ENCODE measurements at places on chromosomes 2 and 18.

GRCh38 chr2:120300385-120300784 lies 45.6 kb upstream of the INHBB start:
- no peak for DNase-seq

DNA sequence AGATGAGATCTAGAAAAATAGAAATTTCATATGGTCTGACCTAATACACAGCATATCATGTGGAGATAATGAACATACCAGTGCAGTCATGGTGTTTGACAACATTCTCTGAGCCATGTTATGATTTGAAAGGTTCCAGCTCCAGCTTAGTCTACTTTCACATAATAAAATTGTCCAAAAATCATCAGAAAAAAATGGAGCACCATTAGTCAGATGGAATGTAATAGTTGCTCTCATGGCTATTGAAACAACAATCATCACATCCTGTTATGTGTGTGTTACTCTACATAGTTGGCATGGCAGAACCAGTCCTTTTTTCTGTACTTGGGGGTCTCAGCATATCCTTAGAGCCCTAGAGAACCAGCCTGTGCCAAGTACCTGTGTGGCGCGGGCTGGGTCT lies 678.9 kb upstream of the FANCL start:
- no peak for DNase-seq

GRCh38 chr2:4090668-4091630 lies 387.6 kb downstream of the DCDC2C start:
- DNase-seq = no peak

DNA sequence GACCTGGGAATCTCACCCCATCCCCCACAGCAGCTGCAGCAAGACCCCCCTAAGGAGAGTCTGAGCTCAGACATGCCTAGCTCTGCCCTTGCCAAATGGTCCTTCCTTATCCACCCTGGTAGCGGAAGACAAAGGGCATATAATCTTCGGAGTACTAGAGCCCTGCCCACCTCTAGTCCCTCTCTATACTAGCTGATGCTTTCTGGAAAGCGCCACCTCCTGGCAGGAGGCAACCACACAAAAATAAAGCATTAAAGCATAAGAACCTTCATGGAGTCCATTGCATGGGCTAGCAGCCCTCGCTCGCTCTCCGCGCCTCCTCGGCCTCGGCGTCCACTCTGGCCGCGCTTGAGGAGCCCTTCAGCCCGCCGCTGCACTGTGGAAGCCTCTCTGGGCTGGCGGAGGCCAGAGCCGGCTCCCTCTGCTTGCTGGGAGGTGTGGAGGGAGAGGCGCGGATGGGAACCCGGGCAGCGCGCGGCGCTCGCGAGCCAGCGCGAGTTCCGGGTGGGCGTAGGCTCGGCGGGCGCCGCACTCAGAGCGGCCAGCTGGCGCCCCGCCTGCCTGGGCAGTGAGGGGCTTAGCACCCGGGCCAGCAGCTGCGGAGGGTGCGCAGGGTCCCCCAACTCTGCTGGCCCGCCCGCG lies 941.2 kb downstream of the SUCLG1 start:
- DNase-seq = no peak

DNA sequence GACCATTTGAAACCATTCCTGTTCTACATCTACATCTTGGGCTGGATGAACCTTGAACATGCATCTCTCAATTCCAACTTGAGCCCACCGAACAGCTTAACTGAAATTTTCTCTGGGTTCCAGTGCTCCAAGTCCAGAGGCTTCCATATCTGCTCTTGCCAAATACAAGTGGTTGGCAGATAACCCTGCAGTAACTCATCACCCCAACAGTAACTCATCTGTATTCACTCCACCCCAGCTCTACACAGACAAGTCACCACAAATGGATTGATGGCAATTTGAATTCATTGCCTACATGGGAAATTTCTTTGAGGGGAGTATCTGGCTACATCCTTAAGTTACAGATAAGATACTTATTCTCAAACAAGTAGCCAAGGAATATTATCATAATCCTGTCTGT lies 502.4 kb upstream of the TNP1 start:
- DNase-seq = no peak

DNA sequence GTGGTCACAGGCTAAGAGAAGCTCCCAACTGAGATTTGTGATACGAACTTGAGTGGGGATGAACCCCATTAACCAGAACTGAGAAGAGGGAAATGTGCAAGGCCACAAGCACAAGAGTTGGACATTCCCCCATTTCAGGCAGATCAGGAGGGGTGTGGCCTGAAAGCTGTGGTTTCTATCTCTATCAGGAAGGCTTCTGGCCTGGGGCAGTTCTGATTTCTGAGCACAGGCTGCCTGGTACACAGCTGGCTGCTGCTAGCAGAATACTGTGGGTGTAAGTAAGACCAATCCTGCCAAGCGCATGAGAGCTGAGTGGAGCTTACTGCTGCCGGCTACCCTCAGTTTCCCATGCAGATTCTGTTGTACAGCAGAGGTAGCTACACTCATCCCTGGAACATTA lies 484.6 kb downstream of the SATB2 start:
- no peak for DNase-seq

- no peak for DNase-seq
Measured at GRCh38 chr2:8598295-8599165, 83.3 kb upstream of the ID2 start.

DNA sequence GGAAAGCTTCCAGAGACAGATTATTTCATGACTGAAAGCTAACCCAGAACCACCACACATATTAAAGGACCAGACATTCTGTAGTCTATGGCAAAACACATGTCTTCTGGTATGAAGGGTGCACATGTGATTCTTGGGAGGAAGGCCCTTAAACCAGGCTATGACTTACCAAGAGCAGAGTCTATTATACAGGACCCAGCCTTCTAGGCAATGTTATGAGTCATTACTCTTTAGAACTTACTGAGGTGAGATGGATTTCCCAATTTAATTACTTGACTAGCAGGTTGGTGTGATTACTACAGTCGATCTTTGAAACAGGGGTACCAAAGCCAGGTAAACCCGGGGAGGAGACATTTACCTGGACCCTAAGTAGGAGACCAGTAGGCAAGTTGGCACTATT lies 350.8 kb downstream of the TRIB2 start:
- no peak for DNase-seq

GRCh38 chr18:53756610-53756972 lies 467.9 kb downstream of the MBD2 start:
- DNase-seq = no peak

DNA sequence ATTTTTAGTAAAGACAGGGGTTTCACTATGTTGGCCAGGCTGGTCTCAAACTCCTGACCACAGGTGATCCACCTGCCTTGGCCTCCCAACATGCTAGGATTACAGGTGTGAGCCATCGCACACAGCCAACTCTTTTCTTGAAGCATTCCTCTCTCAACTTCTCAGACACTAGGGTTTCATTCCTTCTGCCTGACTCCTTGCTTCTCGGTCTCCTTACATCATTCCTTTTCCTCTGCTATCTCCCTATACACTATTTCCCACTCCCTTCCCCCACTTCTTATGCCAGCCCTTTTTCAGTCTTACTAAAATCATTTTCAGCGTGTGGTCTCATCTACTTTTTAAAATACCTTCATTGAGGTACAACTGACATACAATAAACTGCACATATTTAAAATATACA lies 6.1 kb downstream of the SOS1 start:
- DNase-seq = no peak

- DNase-seq = no peak
Measured at GRCh38 chr2:239978411-239978810, 46.7 kb downstream of the NDUFA10 start.

GRCh38 chr2:232593982-232594381 lies 39.4 kb upstream of the EFHD1 start:
- DNase-seq = no peak

- DNase-seq = no peak
Measured at GRCh38 chr18:22591222-22591621, 173.5 kb upstream of the CTAGE1 start.

DNA sequence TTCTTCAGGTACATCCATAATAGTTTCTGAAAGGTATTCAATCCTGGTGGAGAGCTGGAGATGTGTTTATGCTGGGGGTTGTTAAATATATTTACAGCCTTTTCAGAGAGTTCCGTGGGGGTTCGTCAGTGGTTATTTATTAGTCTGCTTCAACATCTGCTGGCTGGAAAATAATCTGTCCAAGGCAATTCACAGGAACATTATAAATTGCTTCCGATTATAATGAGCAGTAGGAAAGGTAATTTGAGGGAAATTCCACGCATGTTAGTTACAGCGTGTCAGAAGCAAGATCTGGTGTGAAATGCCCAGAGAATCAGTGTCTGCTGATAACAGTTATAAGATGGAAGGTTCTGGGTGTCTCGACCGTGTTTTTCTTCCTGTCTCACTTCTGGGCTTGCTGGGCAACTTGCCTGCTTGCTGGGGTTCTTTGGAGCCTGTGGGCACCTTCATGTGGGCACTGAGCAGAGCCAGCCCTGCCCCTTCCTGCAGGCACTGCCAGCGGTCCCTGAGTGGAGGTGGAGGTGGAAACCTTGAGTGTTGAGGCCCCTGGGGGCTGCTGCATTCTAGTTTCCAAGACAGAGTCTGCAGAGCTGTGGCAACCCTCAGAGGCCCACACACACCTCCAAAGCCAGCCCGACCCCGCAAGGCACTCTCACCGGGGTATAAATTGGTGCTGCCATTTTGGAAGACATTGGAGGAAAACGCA lies 185.7 kb downstream of the FAM210A start:
- peak; percentile 19 for DNase-seq

- no peak for DNase-seq
Measured at GRCh38 chr2:144156736-144157640, 362.9 kb downstream of the ZEB2 start.

- DNase-seq = no peak
Measured at GRCh38 chr2:12001621-12002020, 255.2 kb downstream of the LPIN1 start.

GRCh38 chr2:102801098-102801718 lies 39.4 kb downstream of the TMEM182 start:
- no peak for DNase-seq

DNA sequence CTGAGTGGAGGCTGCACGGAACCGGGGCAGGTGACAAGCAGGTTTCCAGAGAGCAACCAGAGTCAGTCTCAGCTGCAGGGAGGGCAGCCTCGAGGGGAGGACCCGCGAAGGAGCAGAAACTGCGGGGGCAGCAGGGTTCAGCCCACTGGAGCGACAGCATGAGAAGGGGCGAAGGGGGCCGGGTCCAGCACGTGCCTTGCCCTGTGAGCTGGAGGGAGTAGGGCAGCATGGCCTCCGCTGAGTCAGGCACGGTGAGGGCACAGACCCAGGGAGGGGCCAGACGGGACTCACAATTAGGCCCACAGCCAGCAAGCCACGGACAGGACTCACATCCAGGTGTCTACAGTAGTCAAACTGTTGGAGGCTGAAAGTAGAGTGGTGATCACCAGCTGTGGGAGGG lies 22.7 kb upstream of the ATP9B start:
- DNase-seq = no peak

DNA sequence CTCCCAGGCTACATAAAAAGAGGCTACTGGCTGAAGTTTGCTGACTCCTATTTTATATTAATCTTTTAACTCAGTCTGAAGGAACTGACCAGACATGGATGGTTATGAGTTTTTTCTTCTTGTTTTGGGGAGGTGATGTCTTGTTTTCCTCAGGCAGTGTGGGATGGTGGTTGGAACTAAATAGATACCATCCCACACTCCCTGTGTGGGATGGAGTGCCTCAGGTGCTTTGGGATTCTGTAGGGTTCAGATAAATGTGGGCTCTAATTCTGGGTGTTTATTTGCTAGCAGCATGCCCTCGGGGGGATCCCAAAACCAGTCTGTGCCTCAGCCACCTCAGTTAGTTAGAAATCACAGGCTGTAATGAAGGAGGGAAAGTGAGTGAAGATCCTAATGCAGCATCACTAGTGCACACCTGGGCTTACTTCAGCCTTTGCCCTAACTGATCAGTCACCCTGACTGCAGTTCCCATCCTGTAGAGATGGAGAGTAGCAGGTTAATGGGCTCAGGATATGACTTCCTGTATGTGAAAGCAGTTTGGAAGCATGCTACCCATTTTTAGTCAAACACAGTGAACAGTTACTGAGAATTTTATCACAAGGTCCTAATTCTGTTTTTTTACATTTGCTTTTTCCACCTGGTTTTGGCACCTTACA lies 132.2 kb downstream of the SPTBN1 start:
- DNase-seq = no peak

DNA sequence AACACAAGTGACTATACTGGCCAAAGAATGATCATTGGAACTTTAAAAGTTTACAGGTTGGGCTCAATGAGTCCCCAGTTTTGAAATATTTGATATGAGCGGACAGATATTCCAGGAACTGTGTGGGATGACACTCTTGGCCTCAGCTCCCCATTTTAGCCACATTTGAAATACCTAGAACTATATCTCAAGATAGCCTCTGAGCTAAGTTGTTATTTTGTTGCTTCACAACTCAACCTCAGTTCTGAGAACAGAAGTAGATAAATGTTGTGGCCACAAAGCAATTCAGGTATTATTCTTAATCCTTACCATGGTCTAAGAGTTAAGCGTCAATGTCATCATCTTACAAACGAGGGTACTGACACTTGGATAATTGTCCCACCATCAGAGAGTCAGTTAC lies 172.2 kb upstream of the SETBP1 start:
- peak; percentile 3 for DNase-seq

GRCh38 chr2:88281302-88282217 lies 111.4 kb downstream of the THNSL2 start:
- no peak for DNase-seq

- no peak for DNase-seq
Measured at GRCh38 chr2:170465241-170465640, 249.9 kb upstream of the SP5 start.

GRCh38 chr18:56696966-56697365 lies 45.8 kb downstream of the WDR7 start:
- DNase-seq = no peak

GRCh38 chr2:8491296-8492027 lies 190.4 kb upstream of the ID2 start:
- no peak for DNase-seq

Data from CD4-positive, alpha-beta T cell treated with Interleukin-10 for 1 hour (primary cell).